ENCODE measurements at places on chromosomes 2 and 18.
A peak's percentile ranks its signal among the peaks of the same experiment; 100 is the strongest.

DNA sequence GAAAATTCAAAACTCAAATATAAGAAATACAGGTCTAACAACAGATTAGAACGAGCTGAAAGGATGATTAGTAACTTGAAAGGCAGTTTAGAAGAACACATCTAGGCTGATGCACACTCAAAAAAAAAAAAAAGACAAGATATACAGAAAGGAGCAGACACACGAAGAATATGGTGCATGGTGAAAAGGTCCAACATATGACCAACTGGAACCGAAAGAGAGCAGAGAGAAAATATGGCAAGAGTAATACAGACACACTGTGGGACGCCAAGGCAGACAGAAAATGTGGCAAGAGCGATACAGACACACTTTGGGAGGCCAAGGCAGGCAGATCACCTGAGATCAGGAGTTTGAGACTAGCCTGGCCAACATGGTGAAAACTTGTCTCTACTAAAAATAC is 39.8 kb downstream of the NDUFA10 start:
- DNase-seq: no peak

GRCh38 chr18:35322486-35323458 is 21.4 kb downstream of the ZNF24 start:
- peak; percentile 11 for DNase-seq

- no peak for DNase-seq
These were observed 278.4 kb upstream of the FIGN start for GRCh38 chr2:164014068-164014731.

DNA sequence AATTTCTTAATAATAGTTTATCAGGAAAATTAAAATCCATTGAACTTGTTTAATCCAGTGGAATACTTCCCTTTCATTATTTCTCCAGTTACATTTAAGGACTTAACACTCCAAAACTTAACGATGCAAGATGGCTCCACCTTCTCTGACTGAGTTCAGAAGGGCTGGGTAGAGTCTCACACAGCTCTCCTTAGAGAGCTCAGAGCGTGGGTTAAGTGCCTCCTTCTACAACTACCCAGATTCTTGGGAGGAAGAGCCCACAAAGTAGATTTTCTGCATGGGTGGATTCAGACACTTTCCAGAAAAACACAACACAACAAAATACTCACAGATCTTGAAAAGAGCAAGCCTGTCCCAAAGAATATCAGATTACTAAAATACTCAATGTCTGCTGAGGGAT is 130.6 kb downstream of the THADA start:
- no peak for DNase-seq

- DNase-seq: no peak
These were observed 53.0 kb upstream of the ID2 start for GRCh38 chr2:8628866-8629209.

DNA sequence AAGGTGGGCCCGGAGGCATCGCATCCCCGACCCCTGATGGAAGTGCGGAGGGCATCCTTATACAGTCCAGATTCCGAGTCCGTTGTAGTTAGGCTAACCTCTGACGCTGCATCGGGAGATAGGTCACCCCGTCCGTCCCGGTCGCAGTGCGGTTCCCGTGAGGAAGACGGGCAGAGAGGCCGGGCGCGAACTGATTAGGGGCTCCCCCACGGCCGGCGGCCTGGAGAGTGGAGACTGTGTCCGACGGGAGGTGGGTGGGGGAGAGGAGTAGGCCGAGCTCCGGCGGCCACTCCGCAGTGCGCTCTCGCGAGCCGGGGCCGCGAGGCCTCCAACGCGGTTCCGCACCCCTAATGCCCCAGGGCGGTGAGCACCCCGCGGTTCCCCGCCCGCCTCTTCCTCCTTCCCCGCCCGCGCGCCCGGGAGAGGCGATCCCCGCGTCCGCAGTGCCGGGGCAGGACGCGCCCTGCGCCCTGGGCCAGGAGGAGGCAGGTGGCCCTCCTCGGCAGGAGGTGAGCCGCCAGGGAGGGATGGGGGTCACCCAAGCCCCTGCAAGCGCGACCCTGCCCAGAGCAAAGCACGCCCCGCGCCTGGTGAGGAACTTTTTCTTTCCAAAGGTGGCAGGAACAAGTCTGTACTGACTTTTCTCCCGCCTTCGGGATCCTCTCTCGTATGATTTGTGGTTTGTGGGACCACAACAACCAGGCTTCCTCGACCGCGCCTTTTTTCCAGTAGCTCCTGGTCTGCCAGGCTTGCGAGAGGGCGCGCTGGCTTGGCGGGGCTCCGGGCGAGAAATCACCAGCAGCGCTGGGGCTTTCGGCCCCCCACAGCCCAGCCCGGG is 1.4 kb upstream of the SP5 start:
- DNase-seq: no peak

DNA sequence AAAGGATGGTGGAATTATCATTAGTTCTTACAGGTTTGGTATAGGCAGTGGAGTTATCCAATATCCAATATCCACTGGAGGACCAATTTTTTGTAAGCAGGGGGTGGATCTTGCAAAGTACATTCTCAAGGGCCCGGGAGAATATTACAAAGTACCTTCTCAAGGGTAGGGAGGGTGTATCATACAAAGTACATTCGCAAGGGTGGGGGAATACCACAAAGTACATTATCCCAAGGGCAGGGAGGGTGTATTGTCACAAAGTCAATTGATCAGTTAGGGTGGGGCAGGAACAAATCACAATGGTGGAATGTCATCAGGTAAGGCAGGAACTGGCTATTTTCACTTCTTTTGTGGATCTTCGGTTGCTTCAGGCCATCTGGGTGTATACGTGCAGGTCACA is 55.3 kb upstream of the TMEM87B start:
- no peak for DNase-seq

DNA sequence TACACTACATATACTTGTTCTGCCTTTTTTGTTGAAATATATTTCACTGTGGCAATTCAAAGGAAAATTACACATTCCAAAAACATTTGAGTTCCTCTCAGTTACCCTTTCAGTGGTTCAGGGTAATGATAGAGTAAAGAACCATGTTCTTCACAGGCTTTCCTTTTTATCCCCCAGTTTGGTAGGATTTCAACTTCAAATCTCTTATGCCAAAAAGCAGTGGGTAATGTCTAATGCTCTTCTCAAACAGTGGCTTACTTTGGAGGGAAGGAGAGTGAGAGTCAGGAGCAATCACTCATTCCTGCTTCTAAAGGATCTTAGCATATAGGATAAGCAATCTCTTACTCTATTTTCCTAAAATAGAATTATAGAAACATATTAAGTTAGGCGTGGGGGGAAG is 290.6 kb downstream of the ZEB2 start:
- no peak for DNase-seq

- no peak for DNase-seq
These were observed 138.6 kb downstream of the B3GNT2 start for GRCh38 chr2:62334440-62335058.
